ENCODE measurements at places on chromosomes 11 and 22.

- peak; percentile 37 for DNase-seq
These were observed 25.7 kb downstream of the DRD4 start for GRCh38 chr11:662689-663274.

DNA sequence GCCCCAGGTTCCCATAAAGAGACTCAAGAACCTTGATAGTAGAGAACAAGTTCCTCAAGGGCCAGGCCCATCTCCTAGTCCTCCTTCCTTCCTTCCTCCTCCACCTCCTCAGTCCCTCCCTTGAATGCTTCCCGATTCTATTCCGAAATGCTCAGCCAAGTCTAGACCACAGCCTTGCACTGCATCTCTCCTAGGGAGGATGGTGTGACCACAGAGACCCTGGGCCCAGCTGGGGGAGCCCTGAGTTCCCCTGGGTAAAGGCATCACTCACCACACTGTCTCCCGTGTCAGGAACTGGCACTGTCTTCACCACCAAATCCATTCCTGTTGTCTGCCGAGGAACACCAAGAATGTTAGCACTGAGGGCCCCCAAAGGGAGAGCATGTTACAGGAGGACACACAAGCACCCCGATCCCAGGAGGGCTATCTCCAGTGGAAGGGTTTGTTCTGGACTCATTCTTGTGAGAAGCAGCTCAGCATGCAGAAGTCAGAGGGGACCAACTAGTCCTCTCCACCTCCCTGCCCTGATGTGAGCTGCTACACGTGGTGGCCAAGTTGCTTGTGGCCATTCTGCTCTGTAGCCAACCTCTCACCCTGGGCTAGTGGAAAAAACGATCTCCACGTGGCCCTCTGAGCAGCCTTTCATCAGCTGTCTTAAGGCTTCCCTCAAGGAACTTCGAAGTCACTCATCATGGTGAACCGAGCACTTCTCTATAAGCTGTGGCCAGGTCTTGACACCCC is 8.7 kb downstream of the IFT27 start:
- no peak for DNase-seq

DNA sequence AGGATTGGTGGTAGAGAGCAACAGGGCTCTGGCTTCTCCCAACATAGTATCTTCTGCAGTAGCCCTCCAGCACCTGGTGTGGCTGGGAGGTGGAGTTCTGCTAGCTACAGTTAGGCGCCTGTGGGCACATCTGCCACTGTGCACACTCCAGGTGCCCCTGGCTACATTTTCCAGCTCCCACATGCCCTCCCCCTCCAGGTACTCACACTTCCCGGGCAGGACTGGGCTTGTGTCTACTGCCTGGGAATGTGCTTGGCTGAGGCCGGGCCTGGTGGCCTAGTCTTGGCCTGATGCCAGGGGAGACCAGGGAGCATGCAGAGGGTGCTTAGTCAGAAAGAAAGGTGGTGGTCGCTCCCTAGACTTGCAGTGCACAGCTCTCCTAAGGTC is 15.8 kb downstream of the PHLDB1 start:
- no peak for DNase-seq

GRCh38 chr11:117303646-117304315 is 12.3 kb downstream of the BACE1 start:
- DNase-seq: no peak

- no peak for DNase-seq
These were observed 22.8 kb upstream of the TFIP11 start for GRCh38 chr22:26534874-26535602.

GRCh38 chr11:2748814-2749554 is 49.2 kb upstream of the KCNQ1OT1 start:
- peak; percentile 6 for DNase-seq

All from activated naive CD4-positive, alpha-beta T cell treated with anti-CD3 and anti-CD28 coated beads, Interleukin-2, amount 50 U/mL, for 16 hours (primary cell).